ENCODE measurements at places on chromosomes 1 and 21.

DNA sequence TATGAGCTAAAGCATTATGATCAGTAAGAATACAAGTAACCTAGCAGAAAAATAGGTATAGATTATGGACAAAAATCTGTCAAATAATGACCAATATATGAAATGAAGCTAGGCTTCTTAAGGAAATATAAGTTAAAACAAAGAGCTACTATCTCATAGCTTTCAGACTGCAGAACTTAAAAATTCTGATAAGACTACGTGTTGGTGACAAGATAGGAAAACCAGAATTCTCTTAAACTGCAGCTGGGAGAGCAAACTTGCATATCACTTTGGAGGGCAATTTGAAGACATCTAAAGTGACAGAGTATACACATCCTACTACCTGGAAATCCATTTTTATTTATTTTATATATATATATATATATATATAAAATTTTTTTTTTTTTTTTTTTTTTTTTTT is 65.5 kb downstream of the LTN1 start:
- no peak for DNase-seq

GRCh38 chr1:3329640-3330281 is 124.7 kb upstream of the ARHGEF16 start:
- peak; percentile 63 for DNase-seq

GRCh38 chr1:109765896-109766615 is 2.3 kb upstream of the EPS8L3 start:
- DNase-seq = no peak

DNA sequence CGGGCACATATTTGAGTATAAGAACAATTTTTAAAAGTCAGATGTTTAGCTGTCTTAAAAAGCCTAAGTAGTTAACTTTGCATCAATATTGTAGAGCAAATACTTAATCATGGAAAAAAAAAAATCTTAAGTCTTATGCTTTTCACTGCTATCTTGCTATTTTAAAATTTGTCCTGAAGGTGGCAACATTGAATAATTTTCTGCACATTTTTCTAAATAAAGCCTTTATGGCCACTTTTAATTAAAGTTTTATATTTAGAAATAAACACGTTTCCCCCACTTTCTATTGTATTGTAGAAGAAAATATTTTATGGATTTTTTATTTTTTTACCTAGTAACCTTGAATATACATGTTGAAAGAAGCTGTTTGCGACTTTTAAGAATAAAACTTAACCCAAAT is 198.8 kb downstream of the AMY1C start:
- DNase-seq = no peak

GRCh38 chr1:240732390-240732789 is 120.4 kb upstream of the GREM2 start:
- peak; percentile 76 for DNase-seq

GRCh38 chr1:200384818-200385390 is 24.9 kb downstream of the ZNF281 start:
- DNase-seq = no peak

GRCh38 chr21:18151046-18151445 is 93.6 kb upstream of the CHODL start:
- no peak for DNase-seq

- DNase-seq = peak; percentile 47
Measured at GRCh38 chr1:112172294-112172882, 182.9 kb upstream of the KCND3 start.

- DNase-seq = no peak
Measured at GRCh38 chr1:216464489-216464888, 41.2 kb upstream of the USH2A start.

DNA sequence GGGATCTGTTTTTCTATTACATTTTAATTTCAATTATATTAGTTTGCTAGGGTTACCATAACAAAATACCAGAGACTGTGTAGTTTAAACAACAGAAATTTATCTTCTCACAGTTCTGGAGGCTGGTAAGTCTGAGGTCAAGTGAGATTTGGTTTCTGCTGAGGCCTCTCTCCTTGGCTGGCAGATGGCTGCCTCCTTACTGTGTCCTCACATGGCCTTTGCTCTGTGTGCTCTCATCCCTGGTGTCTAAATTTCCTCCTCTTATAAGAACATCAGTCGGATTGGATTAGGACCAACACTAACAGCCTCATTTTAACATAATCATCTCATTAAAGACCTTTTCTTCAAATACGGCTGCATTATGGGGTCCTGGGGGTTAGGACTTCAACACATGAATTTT is 195.2 kb upstream of the CHODL start:
- DNase-seq = no peak

DNA sequence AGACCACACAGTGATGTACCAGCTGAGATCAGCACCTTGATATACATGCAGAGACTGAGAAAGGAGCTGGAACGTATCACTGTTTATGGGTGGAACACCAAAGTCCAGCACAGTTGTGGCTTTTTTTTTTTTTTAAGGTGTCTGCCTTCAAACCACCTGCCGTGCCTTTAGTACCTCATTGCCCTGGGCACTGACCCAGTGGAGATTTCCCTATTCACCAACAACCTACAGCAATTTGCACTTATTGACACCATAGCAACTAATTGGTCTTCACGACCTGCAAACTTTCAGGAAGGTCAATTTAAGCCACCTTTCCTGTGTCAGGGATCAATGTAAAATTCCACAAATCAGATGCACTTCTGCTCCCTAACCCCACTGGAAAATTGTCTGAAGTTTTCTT is 181.6 kb upstream of the ADGRL2 start:
- no peak for DNase-seq

GRCh38 chr1:220769205-220769604 is 17.5 kb upstream of the MTARC1 start:
- DNase-seq = no peak

DNA sequence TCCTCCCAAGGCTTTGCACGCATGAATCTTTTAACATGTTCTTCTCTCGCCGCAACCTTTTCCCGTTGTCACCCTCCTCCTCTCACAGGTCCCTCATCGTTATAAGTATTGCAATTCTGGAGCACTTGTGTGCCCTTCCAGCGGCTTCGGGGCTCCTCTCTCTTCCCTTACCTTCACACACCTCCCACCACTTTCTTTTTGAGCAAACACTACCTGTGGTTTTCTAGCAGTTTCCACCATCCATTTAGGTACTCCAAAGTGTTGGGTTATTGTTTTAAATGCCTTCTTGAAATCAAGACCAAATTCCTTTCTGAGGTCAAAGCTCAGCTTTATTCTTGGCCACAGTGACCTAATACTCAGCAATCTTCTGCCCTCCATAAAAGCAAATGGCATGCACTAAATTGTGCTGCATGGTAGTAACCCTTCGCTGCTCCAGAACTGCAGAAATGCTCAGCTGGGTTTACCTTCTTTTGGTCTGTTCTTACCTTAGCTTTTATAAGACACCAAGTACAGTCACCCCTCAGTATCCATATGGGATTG is 472.4 kb downstream of the SETD4 start:
- DNase-seq = no peak

DNA sequence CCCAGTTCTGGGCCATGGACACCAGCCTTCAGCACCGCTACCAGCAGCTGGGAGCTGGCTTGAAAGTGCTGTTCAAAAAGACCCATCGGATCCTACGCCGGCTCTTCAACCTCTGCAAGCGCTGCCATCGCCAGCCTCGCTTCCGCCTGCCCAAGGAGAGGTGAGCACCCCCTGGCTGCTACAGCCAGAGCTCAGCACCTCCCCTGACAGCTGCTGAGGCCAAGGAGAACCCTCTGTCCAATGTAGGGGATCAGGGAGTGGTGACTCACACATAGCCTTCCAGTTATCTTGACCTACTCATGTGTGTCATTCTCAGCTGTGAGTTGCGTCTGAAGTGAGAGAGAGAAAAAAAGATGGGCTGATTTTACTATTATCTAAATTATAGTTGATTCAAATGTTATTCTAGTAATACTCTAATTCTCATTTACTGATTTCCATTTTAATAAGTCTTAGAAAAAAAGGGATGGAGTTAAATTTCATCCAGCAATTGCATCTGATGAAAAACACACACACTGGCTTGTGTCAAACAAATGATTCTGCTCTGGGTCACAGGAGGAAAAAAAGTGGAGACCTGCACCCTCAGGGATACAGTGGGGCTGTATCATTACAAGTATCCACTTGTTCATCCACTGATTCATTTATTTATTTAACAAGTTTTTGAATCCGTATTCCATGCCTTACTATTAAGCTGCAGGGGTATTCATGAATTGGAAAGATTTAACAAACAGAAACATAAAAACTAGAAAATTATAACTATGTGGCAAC is 108.0 kb downstream of the BRINP2 start:
- DNase-seq = peak; percentile 34

- peak; percentile 44 for DNase-seq
Measured at GRCh38 chr1:17575797-17576518, 36.5 kb downstream of the ARHGEF10L start.

- no peak for DNase-seq
Measured at GRCh38 chr1:213683529-213683928, 304.2 kb upstream of the PROX1 start.

DNA sequence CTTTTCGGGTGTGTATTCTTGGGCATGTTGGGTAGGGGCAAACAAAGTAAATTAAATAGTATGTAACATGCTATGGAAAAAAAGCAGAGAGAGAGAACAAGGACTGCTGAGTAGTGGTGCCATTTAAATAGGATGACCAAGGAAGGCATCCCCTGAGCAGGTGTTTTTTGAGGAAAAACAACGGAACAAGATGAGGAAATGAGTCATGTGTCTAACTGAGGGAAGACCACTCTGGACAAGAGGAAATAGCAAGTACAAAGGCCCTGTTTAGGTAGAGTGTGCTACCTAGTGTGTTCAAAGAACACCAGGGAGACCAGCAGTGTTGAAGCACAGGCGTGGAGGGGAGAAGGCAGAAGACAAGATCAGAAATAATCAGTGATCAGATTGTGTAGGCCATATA is 20.1 kb upstream of the GUCA2A start:
- DNase-seq = no peak

DNA sequence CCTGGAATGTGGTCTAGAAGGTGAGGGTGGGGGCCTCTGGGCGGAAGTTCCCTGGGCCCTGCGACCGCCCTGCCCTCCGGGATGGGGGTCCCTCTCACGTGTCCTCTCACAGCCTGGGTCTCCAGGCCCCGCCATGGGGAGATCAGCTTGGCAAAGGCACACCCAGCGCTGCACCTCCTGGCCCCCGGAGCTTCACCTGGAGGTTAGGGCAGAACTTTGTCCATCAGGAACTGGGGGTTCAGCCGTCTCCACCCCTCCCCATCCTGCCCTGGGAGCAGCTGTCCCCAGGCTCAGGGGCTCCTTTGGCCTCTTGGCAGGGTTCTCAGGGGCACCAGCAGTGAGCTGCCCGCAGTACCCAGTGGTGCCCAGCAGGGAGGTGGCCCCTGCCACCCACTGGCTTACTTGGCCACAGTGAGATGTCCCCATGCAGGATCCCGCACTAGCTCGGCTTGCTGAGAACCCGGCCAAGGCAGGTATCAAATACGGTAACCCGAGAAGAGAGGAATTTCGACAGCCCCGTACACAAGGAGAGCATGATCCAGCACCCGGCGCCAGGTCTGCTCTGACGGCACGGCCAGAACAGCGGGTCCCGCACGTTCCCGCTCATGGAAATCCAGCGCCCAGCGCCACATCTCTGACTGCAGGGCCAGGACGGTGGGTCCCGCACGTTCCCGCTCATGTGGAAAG is 36.7 kb downstream of the RRP1 start:
- peak; percentile 79 for DNase-seq

DNA sequence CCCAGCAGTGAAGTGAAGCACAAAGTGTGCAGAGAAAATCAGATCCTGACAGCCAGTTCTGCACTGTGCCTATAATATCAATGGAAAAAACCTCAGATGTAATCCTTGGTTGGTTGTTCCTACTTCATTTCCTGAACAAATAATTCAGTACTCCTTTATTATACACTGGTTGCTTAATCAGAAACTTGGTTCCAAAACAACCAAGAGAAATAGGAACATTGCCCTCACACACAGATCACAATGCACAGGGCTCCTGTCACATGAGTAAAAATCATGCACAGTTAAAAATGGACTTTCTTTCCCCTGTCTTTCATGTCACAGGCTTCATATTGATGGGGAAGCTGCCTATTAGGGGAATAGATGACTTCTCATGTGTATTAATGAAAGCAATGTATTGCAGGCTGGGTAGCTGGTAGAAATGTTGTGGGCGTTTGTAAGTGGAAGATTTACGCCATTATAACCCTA is 9.7 kb downstream of the DNASE2B start:
- no peak for DNase-seq

All from H7 (cell line).